Dorsolateral prefrontal cortex (tissue), 122 donors: ENCODE measurements at places on chromosomes 11 and 22. TPM values are rescaled to one million over a fixed set of nuclear protein-coding genes. Genes with fewer than 3 reads are reported as not detected.

C11orf91 gene
- not detected for total RNA-seq

PHOX2A gene
- not detected for total RNA-seq

PTGDR2 gene
- total RNA-seq = 1.4 TPM

LDLRAD3 gene
- 14.2 TPM for total RNA-seq

DDI1 gene
- not detected for total RNA-seq

DDTL gene
- total RNA-seq = not detected

C11orf68 gene
- total RNA-seq = 77.4 TPM

PVALB gene
- total RNA-seq = 29.4 TPM

HTR3A gene
- 0.52 TPM for total RNA-seq

ADAMTS8 gene
- total RNA-seq = 15.1 TPM

SLCO2B1 gene
- total RNA-seq = 80.9 TPM

OR5A1 gene
- not detected for total RNA-seq

INCENP gene
- 30.6 TPM for total RNA-seq

AIFM3 gene
- 78.6 TPM for total RNA-seq

TAF6L gene
- total RNA-seq = 28.6 TPM

ARAP1 gene
- total RNA-seq = 71.7 TPM

PLAAT2 gene
- total RNA-seq = not detected

COMT gene
- 120 TPM for total RNA-seq

NTM gene
- 200 TPM for total RNA-seq

SLC1A2 gene
- total RNA-seq = 1,142 TPM

DDIAS gene
- total RNA-seq = 1.2 TPM

MYO7A gene
- 8.4 TPM for total RNA-seq

MS4A8 gene
- not detected for total RNA-seq

MRGPRF gene
- total RNA-seq = 1.7 TPM

SLC6A5 gene
- total RNA-seq = not detected

TBX10 gene
- not detected for total RNA-seq

OR5B21 gene
- total RNA-seq = not detected

CD6 gene
- total RNA-seq = 1.0 TPM

C2CD3 gene
- 53.0 TPM for total RNA-seq

TECTA gene
- total RNA-seq = 4.9 TPM

SUSD2 gene
- 0.72 TPM for total RNA-seq

BTBD18 gene
- not detected for total RNA-seq

GALNT18 gene
- total RNA-seq = 35.3 TPM

MAJIN gene
- total RNA-seq = not detected

ACRV1 gene
- 2.1 TPM for total RNA-seq

JHY gene
- total RNA-seq = 12.2 TPM

MS4A14 gene
- 0.87 TPM for total RNA-seq

PANX2 gene
- total RNA-seq = 45.0 TPM

RAPSN gene
- not detected for total RNA-seq

ZBTB16 gene
- total RNA-seq = 147 TPM

VWCE gene
- 4.9 TPM for total RNA-seq

MS4A12 gene
- not detected for total RNA-seq

C1QTNF4 gene
- total RNA-seq = 56.6 TPM

DRD2 gene
- total RNA-seq = 1.7 TPM

CSTF3 gene
- 33.5 TPM for total RNA-seq

TPP1 gene
- 147 TPM for total RNA-seq

MISFA gene
- 6.0 TPM for total RNA-seq

MRGPRX4 gene
- total RNA-seq = not detected

PPP1R14B gene
- 16.2 TPM for total RNA-seq

XKR3 gene
- not detected for total RNA-seq

TMEM25 gene
- total RNA-seq = 72.8 TPM

GGT5 gene
- total RNA-seq = 23.9 TPM

CCDC116 gene
- total RNA-seq = 0.64 TPM

FAM89B gene
- 59.0 TPM for total RNA-seq

TMX2 gene
- 113 TPM for total RNA-seq

CRYBA4 gene
- not detected for total RNA-seq

RAB36 gene
- 12.9 TPM for total RNA-seq
